ENCODE measurements at places on chromosomes 2 and 18.
A peak's percentile ranks its signal among the peaks of the same experiment; 100 is the strongest.

DNA sequence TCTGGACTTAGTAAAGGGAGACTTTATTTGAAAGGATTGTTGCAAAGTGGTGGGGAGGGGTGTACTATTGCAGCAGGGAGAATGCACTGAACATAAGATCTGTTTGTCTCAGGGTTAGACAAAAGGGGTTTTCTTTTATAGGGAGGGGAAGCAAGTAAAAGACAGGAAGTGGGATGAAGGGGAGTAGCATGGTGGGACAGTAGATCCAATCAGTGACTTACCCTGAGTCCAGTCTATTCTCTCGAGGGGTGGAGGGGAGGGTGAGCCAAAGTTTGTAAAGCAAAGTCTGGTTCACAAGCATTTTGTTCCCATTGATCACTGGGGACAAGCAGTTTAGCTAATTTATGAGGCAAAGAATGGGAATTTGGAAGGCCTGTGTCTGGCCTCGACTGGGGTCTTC lies 35.0 kb upstream of the CYP27C1 start:
- no peak for DNase-seq

GRCh38 chr18:38801640-38802039 lies 1236.0 kb upstream of the CELF4 start:
- DNase-seq, result no peak

- no peak for DNase-seq
Measured at GRCh38 chr2:237590272-237591140, at the start of gene RAB17. RAB17 (minus strand) TSS chr2:237590734; CDS start chr2:237586154, 4,580 bp downstream.

DNA sequence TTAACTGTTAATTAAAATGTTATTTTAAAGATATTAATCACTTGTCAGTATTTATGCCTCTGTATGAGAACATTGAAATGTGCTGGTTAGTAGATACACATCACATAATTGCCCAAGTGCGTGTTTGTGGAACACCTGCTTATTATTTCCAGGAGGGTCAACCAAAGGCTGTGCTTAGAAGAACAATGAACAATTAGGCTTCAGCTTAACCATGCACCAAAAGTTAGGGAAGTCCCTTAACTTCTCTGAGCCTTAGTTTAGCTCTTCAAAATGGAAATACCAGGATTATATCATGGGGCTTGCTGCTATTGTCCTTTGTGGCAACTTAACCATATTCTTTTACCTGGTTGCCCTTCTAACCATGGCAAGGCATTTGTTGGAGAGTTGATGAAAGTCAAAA lies 43.0 kb upstream of the PLA2R1 start:
- DNase-seq, result no peak

GRCh38 chr2:112136096-112136495 lies 2.1 kb upstream of the FBLN7 start:
- DNase-seq, result no peak

DNA sequence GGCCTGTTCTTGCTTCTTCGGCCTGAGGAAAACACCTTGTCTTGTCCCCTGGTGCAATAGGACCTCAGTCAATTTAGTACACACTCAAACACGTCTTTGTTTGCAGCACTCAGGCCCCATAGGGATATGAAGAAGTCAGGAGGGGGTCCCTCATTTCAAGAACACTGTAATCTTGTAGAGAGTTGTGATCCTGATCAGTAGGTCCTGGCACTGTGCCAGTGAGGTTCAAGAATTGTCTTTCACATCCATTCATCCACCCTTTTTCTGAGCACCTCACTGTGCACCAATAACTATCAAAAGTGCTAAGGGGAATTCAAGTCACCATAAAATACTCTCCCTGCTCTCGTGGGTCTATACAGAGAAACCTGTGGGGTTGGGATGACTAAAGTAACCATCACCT lies 131.4 kb upstream of the LHCGR start:
- no peak for DNase-seq

GRCh38 chr2:79071078-79071477 lies 16.7 kb downstream of the REG1B start:
- DNase-seq, result no peak

DNA sequence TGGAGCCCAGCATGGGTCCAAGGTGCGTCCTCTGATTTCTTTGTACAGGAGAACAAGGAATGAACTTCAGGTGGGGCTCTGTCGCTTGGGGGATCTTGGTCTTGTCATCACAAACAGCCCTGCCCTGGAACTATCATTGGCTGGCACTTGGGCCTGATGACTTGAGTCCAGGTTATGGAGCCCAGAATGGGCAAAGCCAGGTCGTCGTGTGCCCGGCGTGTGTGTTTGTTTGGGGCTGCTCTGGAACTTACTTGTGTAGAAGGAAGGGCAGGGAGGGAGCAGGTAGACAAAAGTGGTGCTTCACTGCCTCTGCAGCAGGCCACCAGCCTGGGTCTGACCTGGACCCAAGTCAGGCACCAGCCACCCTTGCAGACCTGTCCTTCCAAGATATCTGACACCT lies 306.3 kb upstream of the HS6ST1 start:
- no peak for DNase-seq

GRCh38 chr18:69617888-69618287 lies 217.2 kb downstream of the DOK6 start:
- no peak for DNase-seq

GRCh38 chr2:124810132-124810531 lies 785.0 kb downstream of the CNTNAP5 start:
- peak; percentile 28 for DNase-seq

DNA sequence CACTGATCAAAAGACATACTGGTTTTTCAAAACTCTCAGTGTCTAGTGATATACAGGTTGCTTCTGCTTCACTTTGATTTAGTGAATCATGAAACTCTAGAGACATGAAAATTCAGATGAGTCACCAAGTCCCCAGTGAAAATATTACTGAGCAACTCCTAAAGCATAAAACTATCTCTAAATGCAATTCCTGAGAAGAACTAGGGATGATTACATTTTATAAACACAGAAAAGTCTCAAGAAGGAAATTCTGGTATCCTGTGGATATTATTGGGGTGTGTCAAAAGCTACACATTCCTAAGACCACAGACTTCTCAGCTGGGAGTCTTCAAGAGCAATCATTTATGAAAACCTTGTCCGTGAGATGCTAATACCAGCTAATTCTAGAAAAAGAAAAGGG lies 9.7 kb downstream of the LRRTM4 start:
- DNase-seq, result no peak

DNA sequence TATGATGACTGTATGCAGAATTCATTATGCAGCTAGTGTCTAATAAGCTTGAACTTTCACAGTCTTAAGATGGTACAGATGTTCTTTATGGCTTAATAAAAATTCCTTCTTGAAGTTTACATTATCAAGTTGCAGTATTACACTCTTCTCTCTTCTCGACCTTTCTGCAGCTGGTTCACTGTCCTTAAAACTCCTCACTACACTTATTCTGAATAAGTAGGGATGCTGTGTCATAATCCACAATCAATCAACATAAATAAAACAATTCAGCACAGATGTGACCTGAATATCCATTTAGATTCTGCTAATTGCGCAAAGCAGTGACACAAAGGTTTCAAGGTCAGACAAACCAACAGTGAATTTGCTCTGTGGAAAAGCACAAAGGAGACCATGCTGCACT lies 356.8 kb downstream of the SUCLG1 start:
- no peak for DNase-seq

DNA sequence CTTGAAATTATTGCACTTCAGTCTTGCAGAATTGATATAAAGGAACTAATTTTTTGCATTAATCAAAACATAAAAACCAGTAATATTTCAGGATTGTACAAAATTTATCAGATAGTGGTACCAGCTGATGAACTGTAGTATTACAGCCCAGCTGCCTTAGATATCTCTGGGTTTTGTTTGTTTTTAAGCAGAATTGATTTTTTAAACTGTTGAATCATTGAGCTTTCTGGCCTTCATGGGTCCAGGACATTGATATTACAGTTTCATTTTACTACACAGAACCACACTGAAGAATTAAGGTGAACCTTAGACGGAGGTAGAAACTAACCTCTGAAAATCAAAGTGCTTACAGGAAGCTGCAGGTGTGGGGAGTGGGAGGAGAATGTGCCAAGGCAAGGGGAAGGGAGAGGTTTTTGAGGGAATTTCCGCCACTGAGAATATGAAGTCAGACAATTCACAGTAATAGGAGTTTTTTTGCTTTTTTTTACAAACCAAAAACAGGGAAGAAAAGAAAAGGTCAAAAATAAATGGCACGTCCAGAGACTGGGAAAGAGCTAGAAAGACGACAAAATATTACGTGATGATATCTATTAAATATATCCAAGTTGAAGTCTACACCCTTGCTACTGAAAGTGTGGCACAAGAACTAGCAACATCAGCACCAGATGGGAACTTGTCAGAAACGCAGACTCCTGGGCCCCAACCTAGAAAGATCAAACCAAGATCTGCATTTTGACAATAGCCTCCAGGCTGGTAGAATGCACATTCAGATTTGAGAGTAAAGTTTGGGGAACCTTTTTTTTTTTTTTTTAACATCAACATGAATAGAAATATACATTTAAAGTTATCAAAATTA lies 40.8 kb upstream of the SPAG16 start:
- DNase-seq, result no peak

DNA sequence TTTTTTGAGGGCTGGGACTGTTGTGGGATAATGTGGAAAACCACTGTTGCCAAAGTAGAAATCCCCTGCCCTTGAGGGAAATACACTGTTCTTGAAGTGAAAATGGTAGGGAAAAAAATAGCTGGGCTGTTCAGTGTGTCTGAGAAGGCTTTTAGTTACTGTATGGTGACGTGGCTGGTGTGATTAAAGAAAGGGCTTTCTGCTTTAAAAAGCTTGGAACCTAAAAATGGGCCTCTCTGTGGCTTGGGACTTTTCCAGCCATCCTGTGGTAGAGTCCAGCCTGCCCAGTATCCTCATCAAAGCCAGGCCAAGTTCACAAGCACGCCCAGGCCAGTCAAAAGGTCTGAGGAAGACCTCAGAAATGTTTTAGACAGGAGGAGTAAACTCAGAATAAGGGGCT lies 6.8 kb downstream of the MGAT5 start:
- no peak for DNase-seq

DNA sequence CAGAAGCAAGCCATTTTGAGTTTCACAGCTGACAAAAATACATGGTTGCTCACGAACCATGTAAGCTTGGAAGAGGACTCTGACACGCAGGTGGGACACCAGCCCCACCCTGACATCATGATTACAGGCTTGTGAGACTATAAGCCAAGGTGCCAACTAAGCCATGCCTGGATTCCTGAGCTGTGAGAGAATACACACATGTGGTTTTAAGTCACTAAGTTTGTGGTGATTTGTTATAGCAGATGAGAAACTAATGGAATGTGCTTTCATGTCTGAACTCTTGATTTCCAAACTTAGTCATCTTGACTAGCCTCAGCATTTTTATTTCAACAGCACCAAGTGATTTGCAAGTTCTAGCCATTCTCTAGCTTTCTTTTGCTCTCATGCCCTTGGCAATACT lies 676.1 kb upstream of the CELF4 start:
- no peak for DNase-seq

DNA sequence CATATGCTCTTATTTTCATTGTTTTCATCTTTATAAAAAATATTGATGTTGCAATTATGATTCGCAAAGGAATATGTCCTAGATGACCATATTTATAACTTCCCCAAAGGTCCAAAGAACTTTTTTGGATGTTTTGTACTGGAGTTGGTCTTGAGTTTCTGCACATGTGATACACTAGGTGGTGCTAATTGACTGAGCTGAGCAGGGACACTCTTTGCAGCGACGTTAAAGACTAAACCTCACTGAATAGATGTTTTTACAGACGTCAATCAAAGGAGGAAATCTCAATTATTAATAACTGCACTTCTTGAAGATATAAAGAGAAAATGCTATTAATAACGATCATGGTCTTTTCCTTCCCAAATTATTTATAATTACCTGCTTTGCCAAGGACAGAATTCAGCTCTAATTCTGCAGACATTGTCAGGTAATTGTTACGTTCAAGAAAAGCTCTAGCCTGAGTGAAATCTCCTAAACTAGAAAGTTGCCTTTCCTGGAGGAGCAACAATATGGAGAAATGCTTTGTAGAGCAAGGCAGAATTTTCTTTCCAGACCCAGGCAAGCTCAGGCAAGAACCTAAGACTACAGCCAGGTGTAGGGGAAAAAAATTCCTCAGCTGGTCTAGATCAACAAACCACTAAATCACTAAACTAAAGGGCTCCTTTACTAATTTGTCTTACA lies 119.3 kb upstream of the RBBP8 start:
- DNase-seq, result no peak

DNA sequence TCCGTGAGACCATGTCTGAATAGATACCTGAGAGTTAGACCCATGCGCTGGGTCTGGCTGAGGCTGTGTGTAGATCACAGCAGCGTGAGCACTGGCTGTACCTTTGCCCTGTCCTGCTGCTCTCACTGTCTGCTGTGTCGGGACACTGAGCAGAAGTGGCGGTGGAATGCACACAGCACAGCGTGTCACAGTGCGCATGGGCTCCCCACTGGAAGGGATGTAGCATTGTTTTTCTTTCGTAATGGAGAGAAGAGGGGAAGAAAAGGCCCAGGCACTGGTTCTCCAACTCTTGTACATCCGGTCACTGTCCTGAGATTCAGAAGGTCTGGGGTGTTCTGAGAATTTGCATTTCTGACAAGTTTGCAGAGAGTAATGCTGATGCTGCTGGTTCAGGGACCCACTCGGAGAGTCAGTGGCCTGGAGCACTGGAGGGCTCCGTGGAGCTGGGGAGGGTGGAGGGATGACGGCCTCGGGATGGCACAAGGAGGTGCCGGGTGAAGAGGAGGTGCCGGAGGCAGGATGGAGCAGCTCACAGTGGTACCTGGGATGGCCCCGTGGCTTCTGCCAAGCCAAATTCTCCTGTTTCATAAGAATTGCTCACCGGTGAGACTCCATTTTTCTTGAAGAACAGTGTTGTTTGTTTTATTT lies 252.8 kb downstream of the LDLRAD4 start:
- no peak for DNase-seq

DNA sequence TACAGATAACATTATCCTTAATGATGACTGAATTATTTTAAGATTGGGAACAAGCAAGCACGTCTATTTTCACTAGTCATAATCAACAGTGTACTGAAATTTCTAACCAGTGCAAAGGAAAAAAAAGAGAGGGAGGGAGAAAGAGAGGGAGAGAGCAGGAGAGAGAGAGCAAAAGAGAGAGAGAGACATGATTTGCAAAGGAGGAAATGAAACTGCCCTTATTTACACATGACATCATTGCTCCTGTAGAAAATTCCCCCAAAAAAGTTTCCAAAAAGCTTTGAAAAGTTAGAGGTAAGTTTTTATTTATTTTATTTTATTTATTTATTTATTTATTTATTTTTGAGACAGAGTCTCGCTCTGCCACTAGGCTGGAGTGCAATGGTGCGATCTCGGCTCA lies 355.3 kb upstream of the CELF4 start:
- DNase-seq, result no peak

DNA sequence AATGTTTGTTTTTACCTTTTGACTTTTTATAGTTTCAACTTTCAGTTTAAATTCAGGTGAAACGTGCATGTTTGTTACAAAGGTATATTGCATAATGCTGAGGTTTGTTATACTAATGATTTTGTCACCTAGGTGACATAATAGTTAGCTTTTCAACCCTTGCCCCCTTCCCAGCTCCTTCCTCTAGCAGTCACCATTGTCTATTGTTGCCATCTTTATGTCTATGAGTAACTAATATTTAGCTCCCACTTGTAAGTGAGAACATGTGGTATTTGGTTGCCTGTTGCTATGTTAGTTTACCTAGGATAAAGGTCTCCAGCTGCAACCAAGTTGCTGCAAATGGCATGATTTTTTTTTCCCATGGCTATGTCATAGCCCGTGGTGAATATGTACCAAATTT lies 322.3 kb upstream of the SETBP1 start:
- DNase-seq, result no peak

GRCh38 chr2:8447610-8448221 lies 234.1 kb upstream of the ID2 start:
- no peak for DNase-seq

GRCh38 chr18:43525169-43525568 lies 247.9 kb upstream of the SYT4 start:
- no peak for DNase-seq
